Epithelial cell of proximal tubule (primary cell): ENCODE measurements at places on chromosomes 2 and 18. TPM values are rescaled to one million over a fixed set of nuclear protein-coding genes. Genes with fewer than 3 reads are reported as not detected.
A peak's percentile ranks its signal among the peaks of the same experiment; 100 is the strongest.

G6PC2 gene
- total RNA-seq, result not detected in 2 replicates

- DNase-seq, result no peak
Measured at GRCh38 chr18:57561261-57561660, 25.2 kb downstream of the FECH start.

GRCh38 chr2:176873403-176873802 is 339.2 kb upstream of the HNRNPA3 start:
- DNase-seq, result no peak

DNA sequence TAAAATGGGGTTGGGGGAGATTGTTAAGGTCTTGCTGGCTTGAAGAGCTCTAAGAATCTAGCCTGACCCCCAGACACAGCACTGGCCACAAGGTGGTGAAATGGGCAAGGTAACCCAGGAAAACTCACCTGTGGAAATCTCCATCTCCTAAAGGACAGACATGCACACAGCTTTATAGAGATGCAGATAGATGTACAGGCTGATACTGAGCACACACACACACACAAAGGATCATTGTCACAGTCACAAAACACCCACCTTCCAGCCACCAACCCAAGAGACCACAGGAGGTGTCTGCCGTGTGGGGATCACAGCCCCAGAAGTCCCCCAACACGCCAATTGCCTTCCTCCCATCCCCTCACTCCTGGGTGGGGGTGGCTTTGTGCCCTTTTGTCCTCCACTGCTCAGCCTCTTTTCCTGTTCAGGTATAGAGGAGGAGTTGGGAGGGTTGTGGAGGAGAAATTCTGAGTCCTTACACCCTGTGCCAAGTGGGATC is 3.2 kb upstream of the CYP26B1 start:
- DNase-seq, result no peak

MYCN gene
- total RNA-seq, result 0.51 and 3.0 TPM in 2 replicates

CD302 gene
- total RNA-seq, result 1.7 and 2.0 TPM in 2 replicates

DNA sequence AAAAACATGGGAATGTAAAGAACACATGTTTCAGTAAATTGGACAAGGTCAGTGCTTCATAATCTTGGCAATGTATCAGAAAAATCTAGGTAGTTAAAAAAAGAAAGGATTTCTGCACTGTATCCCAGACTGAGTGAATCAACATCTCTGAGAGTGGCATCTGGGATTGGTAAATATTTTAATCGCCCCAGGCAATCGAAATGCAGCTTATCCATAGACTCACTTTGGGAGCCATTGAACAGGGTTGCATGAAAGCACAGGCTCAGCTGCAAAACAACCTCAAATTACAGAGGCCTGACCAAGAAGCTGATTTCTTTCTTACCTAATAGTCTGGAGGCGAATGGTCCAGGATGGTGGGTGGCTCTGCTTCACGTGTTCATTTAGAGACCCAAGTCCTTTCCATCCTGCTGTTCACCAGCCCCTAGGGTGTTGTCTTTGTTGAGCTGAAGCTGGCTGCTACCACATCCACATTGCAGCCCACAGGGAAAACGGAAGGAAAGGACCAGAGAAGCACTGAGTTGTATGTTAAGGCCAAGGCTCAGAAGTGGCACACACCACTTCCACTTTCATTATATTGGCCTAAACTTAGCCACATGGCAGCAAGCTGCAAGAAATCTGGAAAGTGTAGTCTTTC is 59.0 kb downstream of the MOGAT1 start:
- DNase-seq, result no peak

DNA sequence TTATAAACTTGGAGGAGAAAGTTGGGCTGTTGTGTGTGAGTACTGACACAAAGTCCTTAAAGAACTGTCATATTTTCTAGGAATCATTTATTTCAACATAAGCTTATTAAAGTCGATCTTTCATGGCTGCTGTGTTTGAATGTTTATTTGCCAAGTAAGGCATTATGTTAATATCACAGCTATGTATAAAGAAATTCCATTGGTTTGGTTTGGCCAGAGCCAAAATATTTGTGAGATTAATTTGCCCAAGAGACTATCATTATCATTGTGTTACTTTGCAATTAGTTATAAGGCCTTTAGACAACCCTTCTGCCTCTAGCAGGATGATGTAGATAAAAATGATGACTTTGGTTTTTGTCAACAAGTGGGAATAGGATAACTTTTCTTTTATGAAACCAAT is 240.6 kb upstream of the NT5C1B start:
- no peak for DNase-seq

GNAL gene
- total RNA-seq, result 3.2 and 5.0 TPM in 2 replicates

CDCA7 gene
- total RNA-seq, result 34.7 and 55.4 TPM in 2 replicates

DNA sequence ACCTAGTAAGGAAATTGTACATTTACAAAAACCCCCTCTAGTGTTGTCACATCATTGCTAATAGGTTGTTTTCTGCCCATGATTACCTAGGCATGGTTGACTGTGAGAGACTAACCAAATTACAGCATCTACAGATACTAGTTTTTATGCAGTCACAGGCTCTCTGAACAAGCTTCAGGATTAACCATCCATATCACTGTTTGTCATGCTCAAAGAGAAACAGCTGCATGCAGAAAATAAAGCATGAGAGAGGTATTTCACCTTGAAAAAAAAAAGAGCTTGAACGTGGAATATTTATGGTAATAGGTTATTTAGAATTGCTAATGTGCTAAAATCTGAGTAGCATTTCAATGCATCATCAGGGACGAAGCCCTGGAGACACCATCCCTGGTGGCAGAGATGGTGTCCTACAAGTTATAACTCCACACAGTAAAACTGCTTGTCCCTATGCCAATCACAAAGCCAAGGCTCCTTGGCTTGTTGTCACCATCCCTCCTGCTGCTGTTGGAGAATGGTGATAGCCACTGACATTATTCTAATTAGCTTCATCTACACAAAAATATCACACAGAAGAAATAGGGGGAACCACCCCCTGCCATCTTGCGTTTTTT is 5.4 kb downstream of the NEB start:
- no peak for DNase-seq

POTEC gene
- total RNA-seq, result not detected in 2 replicates

CRYGC gene
- not detected in 2 replicates for total RNA-seq

DNA sequence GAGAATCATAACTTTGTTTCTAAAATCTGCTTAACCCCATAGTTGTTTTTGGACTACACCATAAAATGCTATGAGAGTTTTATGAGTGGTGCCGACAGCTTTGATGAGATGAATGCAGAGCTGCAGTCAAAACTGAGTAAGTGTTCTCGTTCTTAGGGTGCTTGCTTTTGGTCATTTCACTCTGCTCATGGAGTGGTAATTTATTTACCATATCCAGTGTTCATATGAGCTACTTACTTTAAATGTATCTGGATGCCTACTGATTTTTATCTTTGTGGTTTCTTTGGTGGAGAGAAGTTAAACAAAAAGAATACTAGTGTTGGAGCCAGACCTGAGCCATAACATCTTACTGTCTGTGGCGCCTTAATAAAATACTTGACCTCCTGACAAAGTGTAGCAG is 16.4 kb downstream of the NDC80 start:
- DNase-seq, result no peak

GALNT5 gene
- 1.1 and 2.0 TPM in 2 replicates for total RNA-seq

INHBB gene
- 0.23 and 0.87 TPM in 2 replicates for total RNA-seq

TTR gene
- not detected in 2 replicates for total RNA-seq

GRCh38 chr2:150609831-150610582 is 122.5 kb upstream of the RND3 start:
- no peak for DNase-seq

HOXD1 gene
- 9.3 and 10.2 TPM in 2 replicates for total RNA-seq

ANKRD12 gene
- 3.7 and 8.5 TPM in 2 replicates for total RNA-seq

GRCh38 chr2:26178746-26179436 is 6.0 kb downstream of the GAREM2 start:
- DNase-seq, result no peak

DNA sequence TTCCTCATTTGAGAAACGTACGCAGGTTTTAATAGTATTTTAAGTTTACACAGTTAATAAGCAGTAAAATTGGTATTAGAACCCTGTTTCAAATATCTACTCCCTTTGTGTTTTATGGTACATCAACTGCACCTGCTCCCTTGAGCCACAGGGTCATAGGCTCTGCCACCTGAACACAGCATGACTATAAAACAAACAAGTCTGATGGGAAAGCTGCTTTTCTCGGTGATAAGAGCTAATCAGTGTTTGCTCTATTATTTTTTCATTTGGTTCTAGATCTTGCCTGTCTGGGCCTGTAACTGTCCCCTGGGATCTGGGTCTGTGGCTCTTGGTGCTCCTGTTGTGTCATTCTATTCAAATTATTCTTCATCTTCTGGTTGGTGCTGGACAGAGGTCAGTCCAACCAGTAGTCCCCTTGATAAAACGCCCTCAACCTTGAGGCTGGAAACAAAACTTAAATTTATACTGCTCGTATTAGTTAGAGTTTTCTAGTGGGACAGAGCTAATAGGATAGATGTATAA is 314.8 kb upstream of the LRP1B start:
- DNase-seq, result no peak

DNA sequence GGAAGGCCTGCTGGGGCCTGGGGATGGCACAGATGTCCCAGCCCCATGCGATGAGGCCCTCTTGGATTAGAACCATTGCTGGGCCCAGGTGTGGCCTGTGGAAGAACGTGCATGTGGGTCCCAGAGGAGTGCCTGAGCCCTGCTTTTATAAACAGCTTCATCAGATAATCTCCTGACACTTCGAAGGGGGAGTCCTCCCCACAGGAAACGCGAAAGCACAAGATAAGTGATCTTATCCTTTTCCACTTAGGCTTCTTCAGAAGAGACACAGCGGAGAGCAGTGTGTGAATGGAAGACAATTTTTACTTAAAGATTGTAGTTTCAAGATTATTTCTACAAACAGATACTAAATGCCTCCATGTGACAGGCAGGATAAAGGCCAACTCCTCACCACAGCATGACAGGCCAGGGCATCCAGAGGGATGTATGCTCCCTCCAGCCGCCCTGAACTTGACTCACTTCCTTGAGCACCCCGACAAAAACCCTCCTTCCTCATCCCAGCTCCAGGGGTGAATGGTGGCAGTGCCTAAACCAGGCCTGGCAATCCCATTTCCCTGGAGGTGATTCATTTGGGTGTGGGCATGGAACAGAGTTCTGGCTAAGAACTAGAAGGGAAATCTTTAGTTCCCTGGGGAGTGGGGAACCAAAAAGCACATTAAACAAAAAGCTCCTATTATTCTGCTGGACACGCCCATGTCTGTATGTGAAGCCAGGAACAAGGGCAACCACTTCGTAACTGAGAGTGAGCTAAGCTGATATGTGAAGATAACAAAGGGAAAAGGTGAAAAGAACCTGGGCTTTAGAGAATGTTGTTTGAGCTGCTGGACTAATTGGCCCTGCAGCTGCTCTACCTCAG is 56.2 kb upstream of the TMEM163 start:
- no peak for DNase-seq

DNA sequence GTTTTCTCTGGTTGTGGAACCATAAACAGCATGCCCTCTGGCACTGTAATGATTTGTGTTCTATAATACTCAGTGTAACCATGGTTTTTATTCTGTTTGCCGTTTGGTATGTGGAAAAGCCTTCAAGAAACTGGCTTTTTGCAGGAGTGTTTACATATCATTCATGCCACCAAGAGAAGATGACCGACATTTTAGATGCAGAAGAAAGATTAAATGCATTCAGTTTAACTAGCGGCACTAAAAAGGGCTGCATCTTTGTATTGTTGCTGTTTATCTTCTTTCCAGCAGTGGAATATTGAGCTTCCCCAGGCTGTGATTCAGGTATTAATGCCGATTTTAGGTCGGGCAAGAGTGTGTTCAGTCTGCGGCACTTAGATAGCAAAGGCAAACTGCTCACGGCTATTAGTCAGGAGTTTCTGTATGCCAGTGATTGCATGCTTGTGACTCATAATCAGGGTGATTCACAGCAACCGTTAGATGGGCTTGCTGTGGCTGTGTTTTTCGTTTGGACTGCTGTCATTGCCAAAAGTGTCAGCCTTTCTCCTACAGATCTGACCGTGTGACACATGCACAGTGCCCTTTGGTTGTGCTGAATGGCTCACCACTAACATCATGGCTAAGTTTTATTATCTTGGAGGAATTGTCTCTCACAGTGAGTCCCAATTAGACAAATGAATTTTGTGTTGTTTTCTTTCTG is 479.7 kb downstream of the PARD3B start:
- DNase-seq, result peak; percentile 89

DNA sequence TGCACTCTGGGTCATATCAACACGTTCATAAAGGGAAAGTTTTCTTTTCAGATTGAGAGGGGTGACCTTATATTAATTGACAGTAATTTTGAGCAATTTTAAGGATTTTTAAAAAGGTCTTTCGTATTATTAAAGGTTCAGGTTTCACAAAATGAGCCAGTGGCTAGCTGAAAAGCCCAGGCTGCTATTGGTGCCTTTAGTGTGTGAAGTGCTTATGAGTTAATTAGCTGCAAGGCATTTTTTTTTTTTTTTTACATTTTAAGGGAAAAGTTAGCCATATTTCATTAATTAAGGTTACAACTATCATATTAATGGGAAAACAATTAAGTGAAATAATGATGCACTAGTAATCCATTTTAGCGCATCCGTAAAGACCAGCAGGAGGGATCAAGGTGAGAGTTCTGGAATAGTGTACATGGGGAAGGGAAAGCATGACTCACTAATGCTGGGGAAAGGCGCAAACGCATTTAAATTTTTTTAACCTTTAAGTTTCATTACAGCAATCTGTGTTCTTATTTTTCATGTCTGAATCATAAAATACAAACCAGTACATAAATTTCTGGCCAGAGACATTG is 200.0 kb downstream of the ZNF407 start:
- DNase-seq, result no peak
